ENCODE measurements at places on chromosomes 5 and 9.

DNA sequence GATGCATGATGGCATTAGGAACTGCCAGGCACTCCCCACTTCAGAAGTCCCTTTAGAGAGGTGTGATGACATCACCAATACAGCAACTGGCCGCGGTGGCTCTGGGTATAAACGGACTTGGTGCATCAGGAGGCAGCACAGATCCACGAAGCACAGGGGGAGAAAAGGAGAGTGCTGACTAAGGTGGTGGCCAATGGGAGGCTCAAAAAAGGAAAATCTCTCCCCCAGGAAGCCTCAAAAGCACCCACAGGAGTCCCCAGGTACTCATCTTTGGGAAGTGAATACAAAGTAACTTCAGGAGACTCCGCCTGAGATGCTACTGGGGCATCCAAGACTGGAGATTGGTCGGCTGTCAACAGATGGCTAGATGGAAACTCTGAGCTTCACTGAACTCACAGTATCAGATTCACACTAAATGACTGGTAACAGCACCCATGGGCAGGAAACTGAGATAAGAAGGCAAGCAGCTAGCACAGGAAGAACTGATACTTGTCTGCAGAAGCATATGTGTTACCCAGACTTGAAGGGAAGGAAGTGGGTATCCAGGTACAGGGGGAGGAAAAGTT lies 7.6 kb downstream of the TTC39B start:
- DNase-seq: peak; percentile 21

GRCh38 chr5:2754581-2755075 lies 3.2 kb upstream of the IRX2 start:
- DNase-seq: no peak

- DNase-seq: no peak
Observed at GRCh38 chr9:129334105-129334935, 156.3 kb upstream of the IER5L start.

- no peak for DNase-seq
Observed at GRCh38 chr5:153964880-153965645, 73.6 kb downstream of the FAM114A2 start.

- DNase-seq: no peak
Observed at GRCh38 chr5:171363846-171364245, 23.8 kb upstream of the NPM1 start.

GRCh38 chr5:97102010-97102470 lies 40.4 kb downstream of the LIX1 start:
- no peak for DNase-seq

DNA sequence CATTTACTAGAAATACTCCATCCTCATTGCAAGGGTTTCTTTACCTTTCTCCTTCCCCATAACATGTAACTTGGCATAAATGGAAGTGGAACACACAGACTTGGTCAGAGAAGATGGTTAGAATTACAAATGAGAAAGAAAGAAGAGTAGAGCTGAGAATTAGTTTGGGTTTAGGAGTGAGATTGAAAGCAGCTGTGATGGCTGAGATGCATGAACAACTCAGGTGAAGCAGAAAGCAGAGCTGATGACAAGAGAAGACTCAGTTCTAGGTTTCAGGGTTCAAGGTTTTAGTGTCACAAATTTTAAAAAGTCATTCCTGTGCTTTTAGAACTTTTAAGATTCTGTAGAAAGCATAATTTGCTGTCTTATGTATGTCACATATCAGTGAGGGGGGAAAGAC lies 54.0 kb downstream of the TMEM161B start:
- DNase-seq: no peak

DNA sequence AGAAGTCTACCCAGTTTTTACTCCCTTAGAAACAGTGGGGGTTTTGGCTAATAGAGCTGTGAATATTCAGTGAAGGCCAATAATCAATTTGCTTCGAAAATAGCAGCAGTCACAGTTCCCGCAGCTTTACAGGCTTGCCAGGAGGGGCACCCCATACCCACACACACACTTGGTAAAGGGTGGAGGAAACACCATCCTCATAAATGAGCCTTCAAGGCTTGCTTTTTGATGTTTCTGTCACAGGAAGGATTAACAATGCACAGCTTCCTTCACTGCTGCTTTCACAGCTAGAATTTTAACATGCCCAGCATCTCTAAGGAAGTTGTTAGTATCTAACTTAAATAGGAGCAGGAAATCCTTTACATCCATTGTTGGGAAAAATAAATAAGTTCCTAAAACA lies 1247.5 kb upstream of the C9orf72 start:
- DNase-seq: no peak

DNA sequence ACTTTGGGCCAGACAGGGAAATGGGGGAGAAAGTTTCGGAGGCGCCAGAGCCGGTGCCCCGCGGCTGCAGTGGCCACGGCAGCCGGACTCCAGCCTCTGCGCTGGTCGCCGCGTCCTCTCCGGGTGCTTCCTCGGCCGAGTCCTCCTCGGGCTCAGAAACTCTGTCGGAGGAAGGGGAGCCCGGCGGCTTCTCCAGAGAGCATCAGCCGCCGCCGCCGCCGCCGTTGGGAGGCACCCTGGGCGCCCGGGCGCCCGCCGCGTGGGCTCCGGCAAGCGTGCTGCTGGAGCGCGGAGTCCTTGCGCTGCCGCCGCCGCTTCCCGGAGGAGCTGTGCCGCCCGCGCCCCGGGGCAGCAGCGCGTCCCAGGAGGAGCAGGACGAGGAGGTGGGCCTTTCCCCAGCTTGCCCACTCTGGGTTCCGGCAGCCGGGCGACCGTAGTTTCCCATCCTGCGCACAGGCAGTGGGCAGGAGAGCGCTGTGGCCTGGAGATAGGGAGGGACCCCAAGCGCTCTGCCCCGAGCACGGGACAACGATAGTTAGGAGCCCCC lies 516 bp downstream of the MAST4 start:
- no peak for DNase-seq

DNA sequence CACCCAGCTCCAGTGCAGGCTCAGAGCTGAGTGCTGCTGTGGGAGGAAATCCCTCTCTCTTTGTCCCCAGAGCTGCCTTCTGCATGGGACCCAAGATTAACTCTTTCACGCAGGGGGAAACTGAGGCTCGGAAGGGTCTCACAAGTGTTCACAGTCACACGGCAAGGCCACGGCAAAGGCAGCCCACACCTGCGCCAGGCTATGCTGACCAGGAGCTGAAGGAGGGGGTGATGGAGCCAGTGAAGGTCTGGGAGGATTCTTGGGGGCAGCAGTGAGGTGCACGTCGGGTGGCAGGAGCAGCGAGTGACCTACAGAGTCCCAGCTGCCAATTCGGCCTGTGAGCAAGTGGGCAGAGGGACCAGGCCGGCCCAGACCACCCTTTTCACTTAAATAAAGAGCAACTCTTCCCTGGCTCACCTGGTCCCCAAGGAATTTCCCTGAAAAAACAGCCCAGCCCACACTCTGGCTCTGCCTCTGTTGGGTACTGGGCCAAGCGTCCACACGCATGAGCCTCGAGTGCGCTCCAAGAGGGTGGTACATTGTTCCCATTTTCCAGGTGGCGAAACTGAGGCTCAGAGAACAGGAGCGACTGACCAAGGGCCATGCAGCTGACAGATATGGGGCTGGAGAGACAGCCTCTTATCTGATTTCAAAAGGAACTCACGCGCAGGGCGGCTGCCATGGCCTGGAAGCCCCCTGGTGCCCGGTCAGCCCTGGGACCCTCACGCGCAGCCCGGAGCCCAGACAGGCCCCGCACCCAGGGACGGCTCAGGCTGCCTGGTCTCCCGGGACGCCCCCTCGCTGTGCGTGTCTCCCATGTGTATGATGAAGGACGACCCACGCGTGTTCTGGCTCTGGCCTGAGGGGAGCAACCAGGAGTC lies 28.2 kb downstream of the SARDH start:
- no peak for DNase-seq

DNA sequence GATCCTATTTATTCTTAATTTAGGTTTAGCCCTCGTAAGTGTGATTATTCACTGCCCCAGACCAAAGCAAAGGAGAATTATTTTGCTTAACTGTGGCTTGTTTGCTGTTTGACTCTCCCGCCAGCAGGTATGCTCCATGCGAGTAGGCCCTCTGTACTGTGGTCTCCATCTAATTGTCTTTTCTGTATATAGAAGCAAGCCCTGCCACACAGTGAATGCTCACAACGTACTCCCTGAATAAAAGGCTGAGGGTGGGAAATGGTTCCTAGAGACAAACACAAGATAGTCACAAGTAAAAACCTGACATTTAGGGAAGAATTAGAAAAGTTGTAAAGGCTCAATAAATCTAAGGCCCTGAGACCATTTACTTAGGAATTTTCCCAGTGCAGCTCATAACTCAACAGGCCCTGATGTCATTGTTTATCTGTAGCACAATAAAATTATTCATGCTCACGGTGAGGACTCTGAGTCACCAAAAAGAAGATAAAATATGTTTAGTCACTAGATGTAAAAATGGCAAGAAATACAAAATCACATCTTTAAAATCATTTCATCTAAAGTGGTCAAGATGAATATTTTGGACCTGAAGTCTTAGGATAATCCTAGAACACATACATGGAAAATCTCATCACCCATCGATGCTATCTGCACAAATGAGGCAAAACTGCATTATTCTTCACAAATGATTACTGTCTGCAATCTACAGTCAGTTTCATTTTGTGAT lies 473.2 kb downstream of the ENC1 start:
- DNase-seq: no peak

GRCh38 chr5:137036640-137037039 lies 462.5 kb downstream of the SPOCK1 start:
- no peak for DNase-seq

DNA sequence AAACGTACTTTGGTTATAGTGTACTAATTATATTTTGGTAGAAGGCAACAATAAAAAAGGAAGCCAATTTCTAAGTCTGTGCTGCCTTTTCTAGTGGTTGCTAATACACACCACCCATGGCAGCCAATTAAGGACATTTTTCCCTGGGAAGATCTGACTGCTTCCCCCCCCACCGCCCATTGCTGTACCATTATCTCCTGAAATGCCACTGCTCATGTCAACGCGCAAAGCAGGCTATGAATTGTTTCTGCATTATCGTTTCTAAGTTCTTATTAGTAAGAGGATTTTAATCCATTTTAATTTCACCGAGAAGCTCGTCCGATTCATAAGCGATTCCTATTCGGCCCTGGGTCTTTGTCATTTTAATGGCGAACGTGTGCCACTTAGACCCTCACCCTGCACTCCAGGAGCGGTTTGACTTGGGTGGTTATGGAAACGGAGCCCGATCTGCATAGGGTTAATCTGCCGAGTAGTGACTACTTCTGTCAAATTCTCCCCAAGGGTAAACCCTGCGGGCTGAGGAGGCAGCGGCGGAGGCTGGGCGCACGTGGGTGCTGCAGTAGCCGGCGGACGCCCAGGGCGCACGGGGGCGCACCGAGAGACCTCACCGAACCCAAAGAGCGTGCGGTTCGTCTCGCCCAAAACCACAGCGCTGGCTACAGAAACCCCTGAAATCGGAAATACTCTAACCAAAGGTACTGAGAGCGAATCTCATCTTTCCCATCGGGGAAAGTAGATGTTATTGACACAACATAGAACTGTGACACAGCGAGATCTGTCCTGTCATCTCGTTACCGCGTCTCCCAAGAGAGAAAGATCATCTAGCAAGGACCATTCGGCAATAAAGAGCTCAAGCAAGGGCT lies 55.8 kb upstream of the SHC3 start:
- DNase-seq: peak; percentile 6

DNA sequence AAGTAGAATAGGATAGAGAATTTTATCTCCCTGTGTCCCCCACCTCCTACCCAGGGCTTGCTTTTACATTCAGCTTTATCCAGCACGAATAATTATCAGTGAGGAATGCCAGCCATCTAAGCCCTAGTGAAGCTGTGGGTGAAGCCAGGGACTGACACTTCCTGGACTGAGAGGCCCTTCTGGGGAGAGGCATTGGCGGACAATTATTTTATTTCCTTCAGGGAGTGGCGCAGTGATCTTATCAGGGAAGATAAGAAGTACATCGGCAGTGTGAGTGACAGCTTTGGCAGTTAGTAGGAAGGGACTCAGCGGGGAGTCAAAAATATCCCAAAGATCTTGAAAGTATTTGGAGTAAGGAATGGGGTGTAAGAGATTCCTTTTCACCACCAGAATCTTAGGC lies 34.9 kb upstream of the RPS23 start:
- DNase-seq: no peak

- DNase-seq: no peak
Observed at GRCh38 chr5:153641183-153641688, 150.8 kb downstream of the GRIA1 start.

GRCh38 chr9:88746743-88747398 lies 211.9 kb downstream of the NXNL2 start:
- no peak for DNase-seq

GRCh38 chr5:79612667-79613198 lies 492 bp downstream of the TENT2 start:
- DNase-seq: no peak

GRCh38 chr5:61735531-61735930 lies 403.5 kb downstream of the ZSWIM6 start:
- no peak for DNase-seq

- DNase-seq: no peak
Observed at GRCh38 chr5:115557667-115558387, 13.3 kb upstream of the FEM1C start.

DNA sequence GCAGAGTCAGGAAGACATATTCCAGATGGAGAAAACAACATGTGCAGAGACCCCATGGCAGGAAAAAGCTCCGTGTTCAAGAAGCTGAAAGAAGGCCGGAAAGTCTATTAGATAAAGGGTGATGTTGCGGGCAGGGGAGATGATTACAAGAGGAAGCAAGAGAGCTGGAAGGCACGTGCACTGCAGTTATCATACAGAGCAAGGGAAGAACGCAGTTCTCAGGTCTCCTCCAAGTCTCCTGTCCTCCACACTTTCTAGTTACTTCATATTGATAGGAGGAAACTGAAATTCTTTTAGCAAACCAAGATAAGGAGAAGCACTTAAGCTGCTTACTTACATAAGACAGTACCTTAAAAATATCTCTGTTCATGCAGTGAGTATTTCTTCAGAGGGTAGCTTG lies 58.3 kb upstream of the PLPP6 start:
- DNase-seq: no peak

- DNase-seq: no peak
Observed at GRCh38 chr5:148776261-148776660, 50.1 kb upstream of the ADRB2 start.

DNA sequence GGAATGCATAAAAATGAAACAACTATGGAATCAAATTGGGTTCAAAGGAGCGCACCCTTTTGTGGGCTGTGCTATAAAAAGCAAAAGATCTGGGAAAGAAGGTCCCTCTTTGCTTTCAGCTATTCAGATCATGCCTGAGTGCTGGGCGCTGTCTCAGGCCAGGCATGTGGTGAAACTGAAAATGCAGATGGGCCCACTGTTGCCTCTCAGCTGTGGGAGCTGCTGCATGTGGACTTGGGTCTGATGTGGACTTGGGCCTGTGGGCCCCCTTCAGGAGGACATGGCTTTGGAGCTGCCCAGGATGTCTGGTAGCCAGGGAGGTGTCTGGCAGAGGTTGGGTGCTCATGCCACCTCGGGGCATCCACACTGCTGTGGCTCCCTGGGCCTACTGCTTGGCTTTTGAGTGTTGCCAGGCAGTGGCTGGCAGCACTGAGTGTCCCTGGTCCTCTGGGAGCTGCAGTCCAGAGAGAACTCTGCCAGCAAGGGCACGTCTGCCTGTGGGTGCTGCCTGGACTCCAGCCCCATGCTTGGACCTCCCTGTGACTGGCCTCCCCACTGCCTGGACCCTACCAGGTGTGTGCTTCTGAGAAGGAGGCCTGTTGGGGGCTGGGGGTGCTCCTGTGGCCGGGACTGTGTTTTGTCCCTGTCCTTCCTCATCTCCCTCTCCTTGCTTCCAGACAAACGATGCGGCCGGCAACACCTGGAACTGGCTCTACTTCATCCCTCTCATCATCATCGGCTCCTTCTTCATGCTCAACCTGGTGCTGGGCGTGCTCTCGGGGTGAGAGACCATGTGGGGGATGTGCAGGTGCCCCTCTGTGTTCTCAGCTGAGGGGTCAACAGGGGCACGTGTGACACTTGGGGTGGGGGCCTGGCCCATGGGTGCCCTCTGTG lies 74.3 kb downstream of the CACNA1B start:
- DNase-seq: no peak

All from activated naive CD8-positive, alpha-beta T cell treated with anti-CD3 and anti-CD28 coated beads, Interleukin-2, amount 50 U/mL, for 16 hours (primary cell).